Stimulated activated CD8-positive, alpha-beta memory T cell treated with anti-CD3 and anti-CD28 coated beads, Interleukin-7, amount 100 ng/mL, for 1 hour (primary cell): ENCODE measurements at places on chromosomes 13 and 19.

DNA sequence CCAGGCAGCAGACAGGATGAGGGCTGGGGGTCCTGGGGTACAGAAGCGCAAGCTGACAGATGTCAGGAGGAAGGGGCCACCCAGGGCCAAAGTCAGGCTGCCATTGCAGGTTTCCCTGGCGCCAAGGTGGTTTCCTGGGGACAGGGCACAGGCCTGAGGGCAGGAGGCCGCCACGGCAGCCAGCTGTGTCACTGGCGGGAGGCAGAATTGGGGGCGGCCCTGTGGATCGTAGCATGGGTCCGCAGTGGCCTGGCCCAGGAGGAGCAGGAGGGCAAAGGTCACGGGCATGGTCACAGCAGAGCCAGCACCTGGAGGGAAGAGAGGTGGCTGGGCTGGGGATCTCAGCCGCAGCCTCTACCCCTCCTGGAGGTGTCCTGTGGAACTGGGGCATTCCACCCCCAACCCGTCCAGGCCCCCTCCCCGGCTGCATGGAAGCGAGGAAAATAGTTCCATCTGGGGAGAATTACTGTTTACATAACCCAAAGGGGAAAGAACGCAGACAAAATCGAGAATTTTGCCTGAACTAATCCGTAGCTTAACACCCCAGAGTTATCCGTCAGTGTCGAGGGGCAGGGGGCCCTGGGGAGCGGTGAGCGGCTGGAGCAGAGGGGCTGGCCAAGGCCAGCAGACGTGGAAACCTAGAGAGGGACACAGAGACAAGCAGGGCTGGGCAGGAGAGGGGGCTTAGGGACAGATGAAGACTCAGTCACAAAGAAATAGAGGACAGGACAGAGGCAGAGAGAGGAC, 1.9 kb downstream of the NTN5 start:
- DNase-seq = no peak

- DNase-seq = no peak
Measured at GRCh38 chr19:1854542-1855039, 6.3 kb upstream of the REXO1 start.

DNA sequence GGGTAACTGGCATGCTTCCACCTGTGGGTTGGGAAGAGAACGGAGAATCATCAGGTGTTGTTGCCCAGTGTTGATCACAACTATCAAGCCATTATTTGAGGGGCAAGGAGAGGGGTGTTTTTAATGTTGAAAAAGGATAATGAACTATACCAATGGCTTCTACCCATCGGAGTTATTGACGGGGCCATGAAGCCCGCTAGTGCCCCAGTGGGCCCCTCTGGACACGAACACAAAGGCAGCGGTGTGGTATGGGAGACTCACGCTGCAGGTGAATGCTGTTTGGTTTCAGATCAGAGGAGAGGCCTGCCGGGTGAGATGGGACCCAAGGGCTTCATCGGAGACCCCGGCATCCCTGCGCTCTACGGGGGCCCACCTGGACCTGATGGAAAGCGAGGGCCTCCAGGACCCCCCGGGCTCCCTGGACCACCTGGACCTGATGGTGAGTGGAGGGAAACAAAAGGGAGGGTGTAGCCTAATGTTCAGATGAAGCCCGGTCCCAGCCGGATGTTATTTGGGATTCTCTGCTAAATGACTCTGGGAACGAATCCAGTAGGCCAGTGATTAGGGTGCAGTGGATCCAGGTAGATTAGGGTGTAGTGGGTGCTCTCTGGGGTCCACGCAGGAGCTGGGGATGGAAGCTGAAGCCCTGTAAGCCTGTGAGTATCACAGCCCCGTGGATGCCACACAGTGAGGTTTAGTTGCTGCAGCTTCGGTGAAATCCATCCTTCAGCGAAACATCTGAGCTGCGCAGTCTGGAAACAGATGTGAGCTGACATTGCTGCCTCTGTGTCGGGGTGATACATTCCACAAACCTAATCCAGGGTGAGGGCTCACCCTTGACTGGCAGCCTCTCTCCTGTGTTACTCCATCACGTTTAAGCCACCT, 111.3 kb downstream of the RAB20 start:
- no peak for DNase-seq

GRCh38 chr13:47816831-47817230, 184.2 kb downstream of the SUCLA2 start:
- no peak for DNase-seq

GRCh38 chr19:55091955-55092354, 16.3 kb downstream of the EPS8L1 start:
- DNase-seq = no peak

GRCh38 chr19:42443944-42444398, 1.2 kb upstream of the CXCL17 start:
- no peak for DNase-seq

GRCh38 chr19:16226878-16227836, 29.4 kb downstream of the AP1M1 start:
- no peak for DNase-seq
